ENCODE measurements at places on chromosomes 13 and 19.

GRCh38 chr13:97977982-97978381, 24.5 kb downstream of the IPO5 start:
- DNase-seq = no peak

GRCh38 chr13:77062097-77062496, 35.1 kb upstream of the FBXL3 start:
- no peak for DNase-seq

DNA sequence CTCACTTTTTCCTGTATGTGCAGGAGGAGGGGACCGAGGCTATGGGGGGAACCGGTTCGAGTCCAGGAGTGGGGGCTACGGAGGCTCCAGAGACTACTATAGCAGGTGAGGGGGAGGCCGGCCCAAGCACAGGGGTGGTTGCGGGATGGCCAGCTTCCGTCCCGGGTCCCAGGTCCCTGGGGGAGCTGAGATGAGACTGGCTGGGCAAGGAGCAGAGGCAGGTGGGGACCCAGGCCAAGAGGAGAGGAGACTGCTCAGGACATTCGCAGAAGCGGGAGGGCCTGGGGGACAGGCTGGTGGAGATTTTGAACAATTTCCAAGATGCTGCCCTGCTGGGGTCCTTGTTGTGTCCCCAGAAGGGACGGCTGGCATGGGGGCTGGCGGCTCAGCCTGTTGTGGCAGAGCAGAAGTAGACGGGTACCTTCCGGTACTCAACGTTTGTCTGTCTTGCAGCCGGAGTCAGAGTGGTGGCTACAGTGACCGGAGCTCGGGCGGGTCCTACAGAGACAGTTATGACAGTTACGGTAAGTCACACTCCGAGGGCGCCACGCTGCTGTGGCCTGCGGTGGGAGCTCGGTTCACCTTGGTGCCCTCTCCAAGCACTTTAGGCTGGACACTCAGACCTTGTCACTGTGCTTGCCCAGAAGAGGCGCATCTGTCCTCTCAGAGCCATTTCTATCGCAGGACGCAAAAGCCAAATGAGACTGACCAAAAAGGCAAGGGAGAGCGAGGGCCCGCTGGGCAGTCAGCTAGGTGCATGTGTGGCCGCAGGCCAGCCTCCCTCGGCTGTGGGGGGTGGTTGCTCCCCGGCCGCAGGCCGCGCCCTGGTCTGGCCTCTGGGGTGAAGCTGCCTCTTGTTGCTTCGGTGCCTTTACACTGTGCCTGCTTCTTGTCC, 2.6 kb downstream of the CIRBP start:
- DNase-seq = no peak

DNA sequence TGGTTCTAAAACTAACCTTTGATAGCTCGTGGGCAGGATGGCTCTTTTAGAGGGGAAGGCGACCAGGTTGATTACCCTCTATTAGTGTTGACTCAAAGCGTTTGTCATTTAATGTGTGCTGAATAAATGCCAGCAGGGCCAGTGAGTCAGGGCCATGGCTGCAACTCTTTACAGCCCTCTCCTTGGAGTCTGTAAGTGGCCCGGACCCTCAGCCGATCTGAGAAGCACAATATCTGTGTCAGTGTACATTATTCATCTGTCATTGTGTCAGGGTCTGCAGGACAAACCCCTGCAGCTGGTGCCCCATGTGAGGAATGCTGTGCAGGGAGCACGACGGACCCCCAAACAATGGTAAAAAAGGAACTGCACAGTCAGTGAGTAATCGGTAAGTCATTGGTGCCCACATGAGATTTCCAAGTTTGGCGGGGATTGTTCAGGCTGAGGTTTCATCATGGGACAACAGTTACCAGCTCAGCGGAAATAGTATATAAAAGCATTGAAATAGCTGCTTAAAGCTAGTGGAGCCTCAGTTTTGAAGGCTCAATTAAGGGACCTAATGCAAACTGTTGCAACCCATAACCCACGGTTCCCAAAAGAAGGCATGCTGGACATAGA, 139.1 kb downstream of the ZNF675 start:
- DNase-seq = no peak

DNA sequence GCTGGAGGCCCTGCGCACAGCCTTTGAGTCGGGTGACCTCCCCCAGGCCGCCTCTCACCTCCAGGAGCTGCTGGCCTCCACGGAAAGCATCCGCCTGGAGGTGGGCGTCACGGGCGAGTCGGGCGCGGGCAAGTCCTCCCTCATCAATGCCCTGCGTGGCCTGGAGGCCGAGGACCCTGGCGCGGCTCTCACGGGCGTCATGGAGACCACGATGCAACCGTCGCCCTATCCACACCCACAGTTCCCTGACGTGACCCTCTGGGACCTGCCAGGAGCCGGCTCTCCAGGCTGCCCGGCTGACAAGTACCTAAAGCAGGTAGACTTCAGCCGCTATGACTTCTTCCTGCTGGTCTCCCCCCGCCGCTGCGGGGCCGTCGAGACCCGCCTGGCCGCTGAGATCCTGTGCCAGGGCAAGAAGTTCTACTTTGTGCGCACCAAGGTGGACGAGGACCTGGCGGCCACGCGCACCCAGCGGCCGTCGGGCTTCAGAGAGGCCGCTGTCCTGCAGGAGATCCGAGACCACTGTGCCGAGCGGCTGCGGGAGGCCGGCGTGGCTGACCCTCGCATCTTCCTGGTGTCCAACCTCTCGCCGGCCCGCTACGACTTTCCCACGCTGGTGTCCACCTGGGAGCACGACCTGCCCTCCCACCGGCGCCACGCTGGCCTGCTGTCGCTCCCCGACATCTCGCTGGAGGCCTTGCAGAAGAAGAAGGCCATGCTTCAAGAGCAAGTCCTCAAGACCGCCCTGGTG, 2.9 kb downstream of the IRGC start:
- no peak for DNase-seq

Measured in vagina (tissue), 2 donors.